DMS 273 treated with DMSO at 0.1 percent for 48 hours (cell line): ENCODE measurements at places on chromosomes 2 and 18.
A peak's percentile ranks its signal among the peaks of the same experiment; 100 is the strongest.

GRCh38 chr2:118321432-118322105 is 233.3 kb downstream of the INSIG2 start:
- no peak for DNase-seq

DNA sequence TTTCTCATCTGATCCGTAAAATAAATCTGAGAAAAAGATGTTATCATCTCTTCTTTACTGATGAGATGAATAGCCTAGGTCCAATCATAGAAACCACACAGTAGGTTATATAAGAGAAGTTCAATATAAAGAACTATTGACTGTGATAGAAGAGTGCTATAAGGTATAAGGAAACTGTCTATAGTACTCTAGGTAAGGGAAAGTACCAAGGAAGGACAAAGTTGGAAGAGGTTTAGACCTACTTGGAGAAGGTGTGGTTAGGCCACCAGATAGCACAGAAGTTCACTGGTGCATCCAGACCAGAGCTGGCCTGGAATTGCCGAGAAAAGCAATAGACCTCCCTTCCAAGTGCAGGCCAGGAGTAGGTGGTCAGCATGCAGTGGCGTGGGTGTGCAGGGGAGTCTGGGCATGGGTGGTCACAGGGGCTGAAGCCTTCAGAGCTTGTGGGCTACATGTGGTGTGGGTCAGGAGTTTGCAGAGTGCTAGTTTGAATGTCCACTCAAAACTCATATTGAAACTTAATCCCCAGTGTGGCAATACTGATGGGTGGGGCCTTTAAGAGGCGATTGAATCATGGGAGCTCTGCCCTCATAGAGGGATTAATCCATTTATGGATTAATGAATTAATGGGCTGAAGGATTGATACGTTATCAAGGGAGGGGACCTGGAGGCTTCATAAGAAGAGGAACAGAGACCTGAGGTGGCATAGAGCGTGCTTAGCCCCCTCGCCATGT is 86.3 kb downstream of the ALPK2 start:
- no peak for DNase-seq

DNA sequence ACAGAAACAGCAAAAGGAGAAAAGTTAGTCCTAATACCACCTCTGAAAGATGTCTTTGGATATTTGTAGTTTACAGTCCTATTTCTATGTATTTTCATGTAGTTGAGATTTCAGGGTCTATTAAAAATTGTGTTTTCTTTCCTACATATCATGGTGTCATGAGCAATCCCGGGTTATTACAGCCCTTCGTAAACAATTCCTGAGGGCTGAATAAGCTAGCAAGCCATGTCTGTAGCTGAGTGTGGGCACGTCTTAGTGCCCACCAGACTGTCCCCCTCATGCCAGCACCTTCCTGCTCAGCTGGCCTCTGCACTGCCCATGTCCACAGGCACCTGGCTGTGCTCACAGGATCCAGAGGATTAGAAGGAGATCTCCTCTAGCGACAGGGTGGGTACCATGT is 60.6 kb downstream of the CTIF start:
- DNase-seq = no peak

GRCh38 chr2:240640939-240641338 is 15.7 kb downstream of the GPR35 start:
- DNase-seq = peak; percentile 5

DNA sequence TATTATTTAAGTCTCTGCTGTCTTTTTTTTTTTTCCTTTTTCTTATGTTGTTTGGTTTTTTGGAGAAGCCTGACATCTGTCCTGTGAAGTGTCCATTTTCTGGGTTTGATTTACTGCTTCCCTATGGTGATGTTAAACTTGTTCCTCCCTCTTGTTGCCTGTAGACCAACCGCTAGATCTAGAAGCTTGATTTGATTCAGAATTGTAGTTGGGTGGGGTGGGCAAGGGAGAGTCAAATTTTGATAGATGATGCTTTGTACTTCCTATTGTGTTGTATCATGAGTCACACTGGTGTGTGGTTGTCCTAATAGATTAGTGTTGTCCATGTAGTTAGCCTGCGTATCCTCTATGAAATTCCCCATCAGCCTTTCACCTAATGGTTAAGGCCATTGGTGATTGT is 35.4 kb downstream of the CAB39 start:
- no peak for DNase-seq

- no peak for DNase-seq
These were observed 3.6 kb downstream of the LIMS2 start for GRCh38 chr2:127671557-127672302.

GRCh38 chr18:46062781-46063180 is 9.3 kb downstream of the PSTPIP2 start:
- DNase-seq = no peak

DNA sequence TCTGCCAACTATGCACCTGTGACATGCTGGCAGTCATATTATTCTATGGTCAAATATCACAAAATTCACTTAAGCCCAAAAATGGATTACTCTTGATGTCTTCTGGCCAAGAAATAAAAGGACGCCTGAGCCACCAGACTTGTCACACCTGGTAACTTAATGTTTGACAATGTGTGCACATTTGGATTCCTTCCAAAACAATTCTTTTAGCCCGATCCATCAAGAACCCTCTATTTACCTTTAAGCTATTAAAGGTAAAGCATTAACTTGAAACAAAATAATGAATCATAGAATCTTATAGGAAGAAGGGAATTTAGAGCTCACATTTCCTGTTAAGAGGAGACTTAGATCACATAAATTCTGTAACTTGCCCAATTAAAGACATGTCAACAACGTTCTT is 46.5 kb upstream of the NFU1 start:
- no peak for DNase-seq

GRCh38 chr2:173323371-173323770 is 31.3 kb upstream of the CDCA7 start:
- no peak for DNase-seq

DNA sequence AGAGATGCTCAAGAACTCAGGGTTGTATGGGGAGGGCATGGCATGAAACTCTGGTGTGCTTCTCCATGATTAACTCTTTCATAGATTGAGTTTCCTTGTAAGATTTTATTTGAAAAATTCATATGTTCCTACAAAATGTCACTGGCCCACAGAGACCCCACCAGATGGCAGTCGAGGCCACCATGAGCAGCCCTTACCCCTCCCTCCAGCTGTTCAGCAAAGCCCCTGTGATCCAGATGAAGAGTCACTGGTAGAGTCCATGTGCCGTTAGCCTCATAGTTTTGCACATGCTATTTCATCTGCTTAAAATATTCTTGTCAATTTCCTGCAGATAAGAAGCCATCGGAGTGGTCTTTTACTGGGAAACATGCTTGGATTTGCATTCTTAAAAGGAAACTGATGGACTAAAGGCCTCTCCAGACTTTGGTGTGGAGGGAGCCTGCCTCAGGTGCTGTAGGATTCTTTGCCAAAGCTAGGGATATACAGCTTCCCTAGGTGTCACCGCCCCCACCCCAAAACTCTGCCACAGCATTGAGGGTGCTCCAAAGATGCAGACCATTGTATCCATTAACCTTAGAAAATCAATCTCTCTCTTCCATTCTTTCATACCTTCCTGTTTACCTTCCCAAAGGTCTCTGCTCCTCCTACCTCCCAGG is 18.8 kb downstream of the ZNF385B start:
- peak; percentile 2 for DNase-seq

GRCh38 chr2:118102433-118103082 is 14.3 kb downstream of the INSIG2 start:
- DNase-seq = no peak

DNA sequence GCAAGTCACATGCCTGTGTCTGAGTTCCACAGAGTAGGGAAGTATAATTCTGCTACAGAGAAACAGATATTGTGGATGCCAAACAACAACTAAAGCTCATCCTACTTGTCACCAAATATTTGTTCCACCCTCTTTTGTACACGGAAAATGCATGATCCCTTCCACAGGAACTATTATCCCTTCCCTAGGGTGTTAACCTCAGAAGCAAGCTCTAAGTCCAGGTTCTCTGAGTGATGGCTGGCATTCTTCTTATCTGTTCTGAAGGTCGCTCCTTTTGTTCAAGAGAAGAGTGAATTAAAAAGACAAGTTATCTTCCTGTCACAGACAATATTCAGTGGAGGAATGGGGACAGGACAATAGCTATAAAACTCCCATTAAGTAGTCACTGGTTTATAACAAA is 460.1 kb upstream of the GCFC2 start:
- no peak for DNase-seq

- DNase-seq = no peak
These were observed 208.0 kb downstream of the TFCP2L1 start for GRCh38 chr2:121076885-121077549.

- no peak for DNase-seq
These were observed 2.6 kb upstream of the TLK1 start for GRCh38 chr2:171163261-171163660.

GRCh38 chr2:163191372-163191771 is 352.8 kb upstream of the KCNH7 start:
- DNase-seq = no peak

DNA sequence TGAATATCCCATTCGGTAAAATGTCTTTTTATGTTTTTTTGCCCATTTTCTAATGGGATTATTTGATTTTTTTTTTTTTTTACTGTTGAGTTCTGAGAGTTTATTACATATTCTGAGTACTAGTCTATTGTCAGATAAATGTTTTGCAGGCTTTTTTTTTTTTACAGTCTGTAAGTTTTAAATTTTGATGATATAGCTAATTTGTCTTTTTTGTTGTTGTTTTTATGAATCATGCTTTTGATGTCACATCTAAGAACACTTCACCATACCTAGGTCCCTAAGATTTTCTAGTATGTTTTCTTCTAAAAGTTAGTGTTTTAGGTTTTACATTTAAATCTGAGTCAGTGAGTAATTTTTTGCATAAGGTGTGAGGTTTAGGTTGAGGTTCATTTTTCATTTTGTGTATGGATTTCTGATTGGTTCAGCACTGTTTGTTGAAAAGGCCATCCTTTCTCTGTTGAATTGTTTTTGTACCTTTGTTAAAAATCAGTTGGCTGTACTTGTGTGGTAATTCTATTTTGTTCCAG is 40.7 kb downstream of the PTPN4 start:
- DNase-seq = no peak

DNA sequence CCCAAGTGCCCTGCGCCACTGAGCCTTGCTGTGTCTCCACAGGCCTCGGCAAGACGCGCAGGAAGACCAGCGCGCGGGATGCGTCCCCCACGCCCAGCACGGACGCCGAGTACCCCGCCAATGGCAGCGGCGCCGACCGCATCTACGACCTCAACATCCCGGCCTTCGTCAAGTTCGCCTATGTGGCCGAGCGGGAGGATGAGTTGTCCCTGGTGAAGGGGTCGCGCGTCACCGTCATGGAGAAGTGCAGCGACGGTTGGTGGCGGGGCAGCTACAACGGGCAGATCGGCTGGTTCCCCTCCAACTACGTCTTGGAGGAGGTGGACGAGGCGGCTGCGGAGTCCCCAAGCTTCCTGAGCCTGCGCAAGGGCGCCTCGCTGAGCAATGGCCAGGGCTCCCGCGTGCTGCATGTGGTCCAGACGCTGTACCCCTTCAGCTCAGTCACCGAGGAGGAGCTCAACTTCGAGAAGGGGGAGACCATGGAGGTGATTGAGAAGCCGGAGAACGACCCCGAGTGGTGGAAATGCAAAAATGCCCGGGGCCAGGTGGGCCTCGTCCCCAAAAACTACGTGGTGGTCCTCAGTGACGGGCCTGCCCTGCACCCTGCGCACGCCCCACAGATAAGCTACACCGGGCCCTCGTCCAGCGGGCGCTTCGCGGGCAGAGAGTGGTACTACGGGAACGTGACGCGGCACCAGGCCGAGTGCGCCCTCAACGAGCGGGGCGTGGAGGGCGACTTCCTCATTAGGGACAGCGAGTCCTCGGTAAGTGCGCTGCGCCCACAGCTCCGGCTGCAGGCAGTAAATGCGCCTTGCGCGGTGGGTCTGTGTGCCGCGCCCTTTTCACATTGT is 136.8 kb downstream of the NCK2 start:
- no peak for DNase-seq

DNA sequence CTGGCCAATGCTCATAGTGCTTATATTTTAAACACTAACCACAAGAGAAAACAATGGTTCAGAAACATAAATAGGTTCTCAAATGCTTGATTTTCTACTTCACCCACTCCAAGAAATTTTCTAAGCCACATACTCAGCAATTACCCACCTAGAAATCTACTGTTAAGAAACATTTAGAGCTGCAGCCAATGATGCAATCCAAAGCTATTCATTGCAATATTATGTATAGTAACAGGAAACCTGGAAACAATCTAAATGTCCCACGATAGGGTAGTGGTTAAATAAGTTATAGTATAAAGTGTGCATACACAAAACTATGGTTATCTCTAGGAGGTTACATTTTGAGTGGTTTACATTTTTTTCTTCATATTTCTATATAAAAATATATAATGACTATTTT is 5.7 kb downstream of the FAM237A start:
- DNase-seq = no peak

DNA sequence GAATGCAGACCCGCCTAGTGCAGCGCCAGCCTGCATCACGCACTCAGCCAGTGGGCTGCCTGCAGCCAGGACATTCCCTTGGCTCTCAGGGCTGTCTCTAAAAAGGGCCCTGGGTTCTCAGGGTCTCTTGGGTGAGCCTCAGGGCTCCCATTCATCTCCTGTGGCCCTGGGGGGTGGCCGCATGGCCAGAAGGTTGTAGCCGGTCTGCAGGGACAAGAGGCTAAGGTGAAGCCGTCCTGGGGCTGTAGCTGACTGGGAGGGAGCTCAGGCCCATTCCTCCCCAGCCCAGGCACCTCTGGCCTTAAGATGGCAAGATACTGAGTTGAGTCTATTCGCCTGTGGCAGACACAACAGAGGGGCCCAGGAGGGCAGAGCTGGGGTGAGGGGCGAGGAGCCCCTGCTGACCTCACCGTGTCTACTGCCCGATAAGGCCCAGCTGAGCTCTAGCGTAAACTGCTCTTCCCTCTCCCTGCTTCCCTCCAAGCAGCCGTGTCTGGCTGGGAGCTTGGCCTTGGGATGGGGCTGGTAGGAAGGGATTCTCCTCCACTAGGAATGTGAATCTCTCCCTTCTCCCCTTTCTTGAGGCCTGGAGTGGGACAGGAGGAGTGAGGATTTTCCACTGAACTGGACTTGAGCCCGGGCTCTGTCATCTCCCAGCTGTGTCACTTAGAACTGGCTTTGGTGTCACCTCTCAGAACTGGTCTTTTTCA is 37.9 kb downstream of the INHBB start:
- no peak for DNase-seq

DNA sequence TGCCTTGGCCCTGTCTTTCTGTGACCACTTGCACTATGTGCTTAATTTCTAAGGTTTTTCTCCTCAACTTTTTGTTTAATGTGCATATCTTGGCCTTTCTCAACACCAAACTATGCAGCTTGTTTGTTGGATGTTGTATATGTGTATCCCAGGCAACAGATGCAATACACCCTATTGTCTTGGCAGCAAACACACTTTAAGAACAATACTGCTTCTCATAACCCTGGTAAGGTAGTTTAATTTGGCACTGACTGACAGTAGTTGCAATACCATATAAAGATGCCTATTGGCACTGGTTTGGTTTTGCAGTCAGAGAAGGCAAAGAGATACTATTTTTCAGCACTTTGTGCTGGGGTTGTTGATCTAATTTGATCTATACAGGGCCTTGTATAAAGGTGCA is 360.7 kb upstream of the CWC22 start:
- DNase-seq = no peak

GRCh38 chr2:226077841-226078240 is 678.3 kb downstream of the NYAP2 start:
- no peak for DNase-seq

GRCh38 chr2:216242365-216242764 is 129.9 kb downstream of the MARCHF4 start:
- peak; percentile 67 for DNase-seq

GRCh38 chr2:171289991-171290390 is 129.3 kb upstream of the TLK1 start:
- no peak for DNase-seq
